Type B pancreatic cell (in vitro differentiated cells): ENCODE measurements at places on chromosomes 1 and 21.

GRCh38 chr1:5576011-5576672, 416.1 kb downstream of the NPHP4 start:
- peak; percentile 40 for DNase-seq

DNA sequence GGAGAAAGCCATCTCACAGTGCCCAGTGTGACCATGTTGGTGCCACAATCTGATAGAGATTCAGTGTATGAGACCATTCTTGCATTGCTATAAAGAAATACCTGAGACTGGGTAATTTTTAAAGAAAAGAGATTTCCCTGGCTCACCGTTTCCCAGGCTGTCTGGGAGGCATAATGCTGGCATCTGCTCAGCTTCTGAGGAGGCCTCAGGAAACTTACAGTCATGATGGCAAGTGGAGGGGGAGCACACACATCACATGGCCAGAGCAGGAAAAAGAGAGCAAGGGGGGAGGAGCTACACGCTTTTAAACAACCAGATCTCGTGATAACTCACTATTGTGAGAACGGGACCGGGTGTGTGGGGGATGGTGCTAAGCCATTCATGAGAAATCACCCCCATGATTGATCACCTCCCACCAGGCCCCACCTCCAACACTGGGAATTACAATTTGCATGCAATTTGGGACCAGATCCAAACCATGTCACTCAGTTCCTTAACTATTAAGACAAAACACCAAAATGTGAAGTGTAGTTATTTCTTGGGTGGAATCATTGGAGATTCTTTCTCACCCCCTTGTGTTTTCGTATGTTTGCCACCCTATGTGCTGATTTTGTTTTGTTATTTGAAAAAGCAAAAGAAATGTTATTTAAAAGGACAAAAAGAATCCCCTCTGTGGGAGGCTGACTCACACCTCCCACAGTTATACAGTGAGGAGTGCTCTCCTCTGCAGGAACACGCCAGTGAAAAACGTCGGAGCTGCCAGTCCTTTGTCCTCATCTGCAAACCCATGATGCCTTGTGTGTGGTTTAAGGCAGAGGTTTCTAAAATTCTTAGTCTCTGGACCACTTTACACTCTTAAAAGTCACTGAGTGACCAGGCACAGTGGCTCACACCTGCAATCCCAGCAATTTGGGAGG, 46.9 kb upstream of the IFNLR1 start:
- no peak for DNase-seq

DNA sequence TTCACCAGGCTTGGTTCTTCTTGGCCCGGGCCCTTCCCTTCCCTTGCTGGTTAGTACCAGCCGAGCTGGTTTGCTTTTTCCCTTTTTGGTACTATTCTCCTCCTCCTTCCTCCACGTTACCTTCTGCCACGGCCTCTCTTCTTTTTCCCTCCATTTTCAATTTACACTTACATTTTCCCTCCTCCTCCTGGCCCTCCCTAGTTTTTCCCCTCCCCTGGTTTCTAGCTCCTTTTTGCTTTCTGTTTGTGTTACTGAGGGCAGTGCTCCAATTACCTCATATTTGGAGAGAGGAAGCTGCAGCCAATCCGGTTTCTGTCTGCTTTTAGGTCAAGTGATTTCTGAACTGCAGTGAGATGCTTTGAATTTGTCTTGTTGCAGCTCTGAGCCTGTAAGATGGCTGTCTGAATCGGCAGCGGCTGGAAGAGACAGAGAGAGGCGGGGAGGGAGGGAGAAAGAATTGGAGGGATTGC, 63.7 kb downstream of the MACF1 start:
- no peak for DNase-seq

GRCh38 chr1:228211531-228212414, 3.9 kb downstream of the OBSCN start:
- peak; percentile 69 for DNase-seq

DNA sequence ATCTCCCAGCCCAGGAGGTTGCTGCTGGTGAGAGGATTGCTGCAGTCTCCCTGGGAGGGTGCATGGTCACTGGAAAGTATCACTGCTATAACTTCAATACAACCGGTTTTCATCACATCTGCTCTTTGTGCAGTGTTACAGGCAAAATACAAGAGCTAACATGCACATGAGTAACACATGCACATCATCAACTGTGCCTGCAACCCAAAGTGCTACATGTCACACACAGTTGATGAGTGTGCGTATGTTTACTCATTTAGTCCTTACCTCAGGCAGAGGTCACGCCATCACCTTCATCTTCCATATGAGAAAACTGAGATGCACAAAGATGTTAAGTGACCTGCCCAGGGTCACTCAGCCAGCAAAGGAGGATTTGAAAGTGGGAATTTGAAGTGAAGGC, 277.7 kb downstream of the FAM72C start:
- no peak for DNase-seq
